Stimulated activated CD8-positive, alpha-beta memory T cell treated with anti-CD3 and anti-CD28 coated beads, Interleukin-15, amount 100 ng/mL, for 48 hours (primary cell): ENCODE measurements at places on chromosomes 5 and 9.

DNA sequence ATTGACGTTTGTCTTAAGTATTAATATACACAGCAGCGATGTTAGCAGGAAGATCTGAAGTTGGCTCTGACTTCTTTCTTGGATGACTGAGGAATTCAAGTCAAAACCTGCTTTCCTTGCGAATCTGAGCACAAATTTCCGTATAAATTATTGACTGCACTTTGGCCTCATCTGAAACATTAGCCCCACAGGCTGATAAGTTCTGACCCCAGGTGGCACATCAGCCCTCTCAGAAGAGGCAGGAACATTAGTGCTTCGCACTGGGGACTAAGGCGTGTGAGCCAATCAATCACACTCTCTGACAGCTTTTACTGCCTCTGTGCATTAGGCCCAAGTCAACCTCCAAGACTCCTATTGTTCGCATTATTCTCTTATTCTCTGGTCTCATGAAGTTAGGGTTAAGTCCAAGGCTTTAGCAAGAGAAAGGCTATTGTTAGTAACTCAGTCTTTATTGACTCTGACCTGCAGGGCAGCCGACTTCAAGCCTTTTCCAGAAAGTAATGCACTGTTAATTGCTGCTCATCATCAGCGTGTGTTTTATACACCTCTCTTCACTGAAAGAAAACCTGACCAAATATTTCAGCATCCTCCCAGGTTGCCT lies 84.2 kb downstream of the ZNF608 start:
- no peak for DNase-seq

GRCh38 chr5:144179226-144179625 lies 8.6 kb downstream of the KCTD16 start:
- no peak for DNase-seq

- no peak for DNase-seq
Observed at GRCh38 chr5:172782169-172783039, 11.4 kb upstream of the DUSP1 start.

DNA sequence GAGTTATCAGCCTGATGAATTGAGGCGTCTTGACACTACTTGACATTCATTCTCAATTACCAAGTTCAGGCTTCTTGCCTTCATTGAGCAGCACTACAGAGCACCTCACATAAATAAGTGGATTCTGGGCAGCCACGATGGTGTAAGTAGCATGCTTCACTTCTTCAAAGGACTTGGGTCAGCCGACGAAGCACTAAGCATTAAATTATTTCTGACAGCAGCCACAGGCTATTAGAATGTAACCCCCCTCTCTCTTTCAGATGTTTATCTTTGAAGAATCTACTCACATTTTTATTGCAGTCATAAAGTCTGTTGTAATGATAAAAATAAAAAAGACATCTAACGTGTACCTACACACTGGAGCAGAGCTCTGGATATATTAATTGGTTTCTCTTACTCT lies 45.9 kb upstream of the VPS13A start:
- no peak for DNase-seq

DNA sequence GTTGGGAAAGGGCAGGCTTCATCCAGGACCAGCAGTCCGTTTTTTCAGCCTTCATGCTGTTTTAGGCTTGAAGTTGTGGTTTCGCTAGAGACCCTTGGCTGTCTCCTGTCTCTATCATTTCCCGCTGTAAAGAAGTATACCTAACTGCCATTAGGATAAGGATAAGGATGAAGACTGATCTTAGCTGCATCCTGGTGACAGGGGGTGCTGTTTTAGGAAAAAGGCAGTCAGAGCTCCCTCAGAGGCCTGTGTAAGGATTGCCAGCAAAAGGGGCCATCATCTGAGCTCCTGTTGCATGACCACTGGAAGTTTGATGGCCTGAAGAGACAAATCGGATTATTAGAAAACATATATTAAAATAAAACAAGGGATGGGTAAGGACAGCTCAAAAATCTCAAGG lies 64.8 kb upstream of the FGF10 start:
- DNase-seq, result no peak

DNA sequence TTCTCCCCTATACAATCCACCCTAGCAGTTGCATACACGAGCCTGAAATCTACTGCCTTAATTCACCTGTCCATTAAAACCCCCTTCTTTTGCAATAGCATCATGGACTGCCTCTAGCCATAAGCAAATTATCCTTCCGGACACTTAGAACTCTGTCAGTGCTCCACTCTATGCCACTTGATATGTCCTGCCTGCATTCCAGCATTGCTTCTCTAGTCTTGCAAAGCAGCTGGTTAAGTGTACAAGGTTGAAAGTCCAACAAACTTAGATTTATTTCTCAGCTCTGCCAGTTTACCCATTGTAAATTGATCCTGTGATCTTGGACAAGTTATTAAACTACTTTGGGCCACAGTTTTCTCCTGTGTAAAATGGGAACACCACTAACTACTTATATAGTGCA lies 197.9 kb downstream of the EPB41L4A start:
- no peak for DNase-seq

- DNase-seq, result no peak
Observed at GRCh38 chr5:5156471-5157082, 16.4 kb downstream of the ADAMTS16 start.

GRCh38 chr9:16867576-16868311 lies 2.7 kb downstream of the BNC2 start:
- no peak for DNase-seq

DNA sequence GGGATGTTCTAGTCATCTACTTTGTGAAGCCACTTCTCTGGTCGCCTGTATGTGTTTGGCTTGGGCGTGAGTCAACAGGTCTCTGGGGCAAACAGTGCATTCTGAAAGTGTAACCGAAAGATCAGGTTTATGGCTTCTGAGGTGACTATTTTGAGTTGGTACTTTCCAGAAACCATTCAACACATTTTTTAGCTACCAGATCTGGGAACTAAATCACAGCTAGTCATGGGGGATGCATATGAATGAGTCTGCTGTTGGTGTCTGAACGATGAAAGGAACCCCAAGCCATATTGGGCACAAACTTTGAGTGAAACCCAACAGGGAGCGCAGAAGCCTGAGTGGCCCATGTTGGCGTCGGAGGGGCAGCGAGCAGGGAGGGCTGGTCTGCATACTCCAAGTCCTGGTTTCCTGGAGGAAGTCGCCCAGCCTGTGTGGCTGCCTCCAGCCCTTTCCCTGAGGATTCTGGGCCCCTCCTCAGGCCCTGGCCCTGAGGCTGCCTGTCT lies 35.3 kb downstream of the UBE2QL1 start:
- DNase-seq, result no peak

DNA sequence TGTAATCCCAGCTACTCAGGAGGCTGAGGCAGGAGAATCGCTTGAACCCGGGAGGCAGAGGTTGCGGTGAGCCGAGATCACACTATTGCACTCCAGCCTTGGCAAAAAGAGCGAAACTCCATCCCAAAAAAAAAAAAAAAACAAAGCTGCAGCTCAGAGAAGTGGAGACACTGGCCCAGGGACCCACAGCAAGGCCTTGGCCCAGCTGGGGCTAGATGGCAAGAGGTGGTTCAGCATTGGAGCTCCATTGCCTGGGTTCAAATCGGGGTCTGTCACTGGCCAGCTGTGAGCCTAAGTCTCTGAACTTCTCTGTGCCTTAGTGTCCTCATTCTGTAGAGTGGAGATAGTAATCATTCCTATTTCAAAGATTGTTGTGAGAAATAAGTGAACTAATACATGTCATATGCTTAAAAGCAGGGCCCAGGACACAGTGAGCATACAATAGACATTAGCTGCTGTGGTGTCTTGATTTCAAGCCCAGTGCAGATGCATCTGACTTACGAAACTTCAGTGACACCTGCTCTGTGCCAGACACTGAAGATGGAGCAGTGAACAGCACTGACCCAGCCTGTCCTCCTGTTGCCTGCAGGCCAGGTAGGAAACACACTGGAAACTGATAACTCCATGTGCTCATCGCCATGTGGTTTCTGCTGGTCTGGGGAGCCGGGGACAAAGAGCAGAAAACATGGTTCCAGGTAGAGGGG lies 127.7 kb downstream of the C9orf50 start:
- no peak for DNase-seq

DNA sequence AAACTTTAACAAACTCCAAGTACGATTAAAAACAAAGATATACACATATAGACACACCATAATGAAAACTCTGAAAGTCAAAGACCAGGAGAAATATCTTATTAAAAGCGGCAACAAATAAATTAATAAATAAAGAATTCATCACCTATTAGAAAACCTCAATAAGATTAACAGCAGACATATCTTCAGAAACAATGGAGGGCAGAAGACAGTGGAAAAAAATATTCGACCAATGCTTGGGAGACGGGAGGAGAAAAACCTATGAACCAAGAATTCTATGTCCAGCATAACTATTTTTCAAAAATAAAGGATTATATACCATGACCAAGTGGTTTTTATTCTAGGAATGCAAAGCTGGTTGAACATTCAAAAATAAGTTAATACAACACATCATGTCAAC lies 578.6 kb upstream of the CCNG1 start:
- no peak for DNase-seq
